HuH-7.5 (cell line): ENCODE measurements at places on chromosomes 7 and 10.

GRCh38 chr10:130160775-130161174 lies 24.6 kb downstream of the GLRX3 start:
- DNase-seq = no peak

- DNase-seq = no peak
Measured at GRCh38 chr10:118832241-118832651, 77.5 kb upstream of the CACUL1 start.

DNA sequence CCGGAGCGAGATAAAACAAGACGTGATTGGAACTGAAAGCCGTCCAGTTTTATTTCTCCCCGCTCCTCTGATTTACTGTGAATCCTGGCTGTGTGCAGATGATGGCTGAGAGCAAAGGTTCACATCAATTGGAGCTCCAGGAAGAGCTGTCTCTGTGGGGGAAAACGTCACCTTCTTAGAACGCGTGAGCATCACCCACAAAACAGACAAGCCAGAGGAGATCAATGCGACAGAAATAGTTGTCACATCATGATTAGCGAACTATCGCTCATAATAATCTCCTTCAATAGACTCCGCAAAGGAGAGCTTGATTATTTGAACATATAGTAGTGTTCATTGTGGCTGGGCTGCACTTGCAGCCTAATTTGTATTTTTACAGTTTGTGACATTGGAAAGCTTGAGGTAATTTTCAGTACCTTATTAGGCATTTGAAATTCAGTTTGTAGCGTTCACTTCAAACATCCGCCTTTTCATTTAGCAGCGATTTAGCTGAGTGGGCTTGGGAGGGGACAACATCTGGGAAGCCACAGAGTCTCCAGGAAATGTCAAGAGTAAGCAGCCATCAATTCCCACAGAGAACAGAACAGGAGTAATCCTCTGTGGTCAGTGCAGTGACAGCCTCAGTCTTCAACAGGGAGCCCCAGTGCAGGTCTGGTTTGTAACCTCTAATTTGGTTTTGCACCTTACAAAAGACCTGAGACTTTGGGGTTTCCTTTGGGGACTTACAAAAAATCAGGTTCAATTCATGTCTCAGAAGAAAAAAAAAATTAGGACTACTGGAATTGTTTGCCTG lies 276.8 kb upstream of the PFKP start:
- no peak for DNase-seq

GRCh38 chr7:68524126-68524525 lies 1074.1 kb upstream of the AUTS2 start:
- DNase-seq = no peak

DNA sequence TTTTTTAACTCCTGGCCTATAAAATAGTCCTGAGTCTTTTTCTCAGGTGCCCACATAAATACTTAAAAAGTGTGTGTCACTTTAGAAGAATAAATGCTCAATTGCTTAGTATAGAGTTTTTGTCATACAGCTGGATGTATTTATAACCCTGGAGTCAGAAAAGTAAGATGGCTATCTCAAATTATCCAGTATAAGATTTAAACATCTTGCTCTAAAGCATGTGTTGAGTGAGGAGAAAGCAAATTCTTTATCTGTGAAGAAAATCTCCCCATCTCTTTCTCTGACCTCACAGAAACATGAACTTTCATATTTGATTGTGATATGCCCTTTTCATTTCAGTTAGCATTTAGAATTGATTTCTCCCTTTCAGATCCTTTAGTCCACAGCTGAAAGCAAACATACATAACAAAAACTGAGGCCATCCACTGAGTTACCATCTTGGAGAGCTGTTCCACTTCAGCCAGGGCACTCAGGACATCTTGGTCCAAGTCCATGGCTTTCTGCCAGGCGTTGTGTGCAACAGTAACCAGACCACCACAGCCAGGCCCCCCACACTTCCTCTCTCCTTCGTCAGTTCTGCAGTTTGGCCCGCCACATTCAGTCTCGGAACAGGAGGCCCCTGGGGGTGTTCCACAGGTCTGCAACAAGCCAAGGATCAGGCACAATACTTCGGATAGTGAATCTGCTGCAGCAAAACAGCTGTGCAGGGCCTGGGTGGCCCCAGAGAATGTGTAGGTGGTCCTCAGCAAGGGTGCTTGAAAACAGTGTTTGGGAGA lies 40.9 kb downstream of the DLD start:
- no peak for DNase-seq

DNA sequence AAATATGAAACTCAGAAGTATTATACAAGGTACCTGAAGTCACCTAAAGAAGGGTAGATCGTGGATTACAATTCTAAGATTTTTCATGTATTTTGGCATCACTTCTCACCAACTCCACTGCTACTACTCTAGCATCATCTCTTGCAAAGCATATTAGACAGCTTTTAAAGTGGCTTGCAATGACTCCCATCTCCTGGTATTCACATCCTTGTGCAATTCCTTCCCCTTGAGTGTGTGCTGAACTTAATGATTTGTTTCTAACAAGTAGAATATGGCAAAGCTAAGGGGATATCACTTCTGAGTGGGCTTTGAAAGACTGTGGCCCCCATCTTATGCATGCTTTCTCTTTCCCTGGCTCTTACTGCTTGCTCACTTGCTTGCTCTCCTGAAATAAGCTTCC lies 280.2 kb downstream of the SNX13 start:
- DNase-seq = no peak

DNA sequence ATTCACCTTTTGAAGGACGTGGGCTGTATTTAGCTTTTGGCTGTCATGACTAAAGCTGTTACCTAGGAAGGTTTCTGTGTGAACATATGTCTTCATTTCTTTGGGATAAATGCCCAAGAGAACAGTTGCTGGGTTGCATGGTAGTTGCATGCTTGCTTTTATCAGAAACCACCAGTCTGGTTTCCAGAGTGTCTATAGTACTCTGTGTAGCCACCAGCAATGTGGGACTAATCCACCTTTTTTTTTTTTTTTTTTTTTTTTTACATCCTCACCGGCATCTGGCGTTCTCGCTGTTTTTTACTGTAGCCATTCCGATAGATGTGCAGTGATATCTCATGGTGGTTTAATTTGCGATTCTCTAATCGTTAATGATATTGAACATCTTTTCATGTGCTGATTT lies 297.8 kb downstream of the SDK1 start:
- DNase-seq = no peak

GRCh38 chr7:27652518-27652917 lies 10.2 kb downstream of the HIBADH start:
- no peak for DNase-seq
